ENCODE measurements at places on chromosomes 3 and 15.

DNA sequence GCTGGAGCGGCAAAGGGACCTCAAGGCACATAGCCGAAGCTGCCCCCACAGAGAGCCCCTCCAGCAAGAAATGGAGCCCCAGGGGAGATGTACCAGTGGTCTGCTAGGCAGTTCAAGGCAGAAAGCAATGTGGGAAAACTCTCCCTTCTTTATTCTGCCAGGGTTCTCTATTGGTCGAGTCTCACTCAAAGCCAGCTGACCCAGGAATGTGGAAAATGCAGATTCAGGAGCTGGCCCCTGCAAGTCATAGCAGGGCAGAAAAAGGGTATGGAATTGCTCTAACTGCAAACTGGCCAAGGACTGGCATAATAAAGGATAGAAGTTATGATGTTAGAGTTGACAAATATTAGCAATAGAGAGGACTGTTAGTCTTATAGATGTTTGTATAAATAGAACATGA is 4.0 kb upstream of the TOPAZ1 start:
- DNase-seq, result no peak

DNA sequence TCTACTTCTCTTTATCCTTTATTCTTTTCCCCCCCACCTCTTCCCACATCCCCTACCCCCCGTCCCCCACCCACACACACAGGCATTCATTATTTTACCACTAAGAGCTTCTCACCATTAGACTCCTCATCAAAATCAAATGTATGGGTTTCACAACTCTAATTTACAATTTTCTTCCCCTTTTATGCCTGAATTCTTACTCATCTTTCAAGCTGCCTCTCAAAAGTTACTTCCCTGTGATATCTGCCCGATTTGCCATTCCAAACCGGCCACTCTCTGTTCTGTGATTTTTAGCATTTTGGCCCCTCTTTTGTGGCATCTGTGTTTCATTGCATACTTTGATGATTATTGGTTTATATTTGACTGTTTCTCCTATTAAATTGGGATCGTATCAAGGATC is 42.2 kb downstream of the SLC9A9 start:
- no peak for DNase-seq

DNA sequence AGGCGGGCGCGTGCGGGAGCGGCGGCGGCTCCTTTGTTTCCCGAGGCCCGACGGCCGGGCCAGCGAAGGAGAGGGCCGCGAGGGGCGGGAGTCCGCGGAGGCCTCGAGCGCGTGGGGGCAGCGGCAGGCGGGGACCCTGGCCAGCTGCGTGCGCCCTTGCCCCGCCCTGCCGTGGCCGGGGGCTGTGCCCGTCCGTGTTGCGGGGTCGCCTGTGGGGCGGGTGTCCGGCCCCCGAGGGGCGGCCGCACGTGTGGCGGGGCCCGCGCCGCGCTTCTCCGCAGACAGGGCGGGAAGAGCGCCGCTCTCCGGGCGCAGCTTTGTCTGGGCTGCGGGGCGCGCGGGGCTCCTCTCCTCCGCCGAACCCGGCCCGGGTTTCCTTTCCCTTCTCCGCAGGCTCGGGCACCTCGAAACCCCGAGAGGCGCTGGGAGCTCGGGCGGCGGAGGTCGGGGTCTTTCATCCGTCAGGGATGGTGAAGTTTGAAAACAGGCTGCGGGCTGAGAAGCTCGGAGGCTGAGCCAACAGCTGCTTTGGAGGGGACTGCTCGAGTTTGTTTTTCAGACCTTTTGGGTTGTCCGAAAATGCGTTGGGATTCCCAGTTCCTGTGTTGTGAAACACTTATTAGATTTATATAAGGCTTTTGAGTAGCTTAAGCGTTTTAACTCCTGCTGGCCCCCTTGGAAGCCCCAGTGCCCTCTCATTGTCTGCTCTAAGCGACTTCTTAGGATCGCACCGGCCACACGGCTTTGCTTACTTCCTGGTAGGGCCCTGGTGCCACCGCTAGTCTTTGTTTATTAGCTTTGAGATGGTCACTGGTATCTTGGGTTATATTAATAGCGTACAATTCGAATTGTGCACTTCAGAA is 817 bp downstream of the USP3 start:
- peak; percentile 85 for DNase-seq

DNA sequence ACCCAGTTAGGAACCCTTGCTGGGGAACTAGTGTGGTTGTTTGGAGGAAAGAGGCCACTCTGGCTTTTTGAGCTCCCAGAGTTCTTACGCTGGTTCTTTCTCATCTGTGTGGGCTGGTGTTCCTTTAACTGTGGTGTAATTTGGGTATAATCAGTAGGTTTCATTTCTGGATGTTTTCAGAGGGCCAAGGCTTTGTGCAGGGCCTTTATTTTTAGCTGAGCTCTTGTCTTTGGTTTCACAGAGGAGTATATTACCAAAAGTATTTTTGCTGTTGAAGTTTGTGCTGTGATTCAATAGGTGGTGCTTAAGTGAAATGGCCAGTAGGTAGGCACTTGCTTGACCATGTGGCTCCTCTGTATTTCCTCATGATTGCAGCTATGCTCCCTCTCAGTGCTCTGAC is 357.9 kb downstream of the KCNH8 start:
- no peak for DNase-seq
